Activated naive CD8-positive, alpha-beta T cell treated with anti-CD3 and anti-CD28 coated beads for 36 hours (primary cell): ENCODE measurements at places on chromosomes 7 and 10. TPM values are rescaled to one million over a fixed set of nuclear protein-coding genes. Genes with fewer than 3 reads are reported as not detected.

DNA sequence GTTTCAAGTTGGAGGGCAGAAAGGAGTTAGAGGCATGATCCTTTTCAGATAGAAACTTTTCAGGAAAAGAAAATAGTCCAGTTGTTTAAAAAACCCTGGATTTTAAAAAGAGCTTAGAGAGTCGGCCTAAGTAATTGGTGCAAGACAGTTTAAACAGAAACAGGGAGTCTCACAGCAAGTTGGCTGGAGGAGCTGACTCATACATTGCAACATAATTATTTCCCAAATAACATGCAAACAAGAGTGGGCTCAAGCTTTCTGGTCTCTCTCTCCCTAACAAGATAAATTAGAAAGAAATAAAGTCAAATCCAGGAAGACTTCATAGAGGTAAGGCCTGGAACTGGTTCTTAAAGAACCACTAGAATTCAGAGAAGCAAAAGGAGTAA is 100.3 kb upstream of the AGBL3 start:
- H3K4me3 ChIP-seq: no peak overlapping the region
- H3K4me1 ChIP-seq: peaks cover 20% of the 10 kb centered on the region
- H3K27me3 ChIP-seq: peaks cover under 1% of the 10 kb centered on the region
- no peaks in the 10 kb centered on the region for H3K36me3 ChIP-seq

DNA sequence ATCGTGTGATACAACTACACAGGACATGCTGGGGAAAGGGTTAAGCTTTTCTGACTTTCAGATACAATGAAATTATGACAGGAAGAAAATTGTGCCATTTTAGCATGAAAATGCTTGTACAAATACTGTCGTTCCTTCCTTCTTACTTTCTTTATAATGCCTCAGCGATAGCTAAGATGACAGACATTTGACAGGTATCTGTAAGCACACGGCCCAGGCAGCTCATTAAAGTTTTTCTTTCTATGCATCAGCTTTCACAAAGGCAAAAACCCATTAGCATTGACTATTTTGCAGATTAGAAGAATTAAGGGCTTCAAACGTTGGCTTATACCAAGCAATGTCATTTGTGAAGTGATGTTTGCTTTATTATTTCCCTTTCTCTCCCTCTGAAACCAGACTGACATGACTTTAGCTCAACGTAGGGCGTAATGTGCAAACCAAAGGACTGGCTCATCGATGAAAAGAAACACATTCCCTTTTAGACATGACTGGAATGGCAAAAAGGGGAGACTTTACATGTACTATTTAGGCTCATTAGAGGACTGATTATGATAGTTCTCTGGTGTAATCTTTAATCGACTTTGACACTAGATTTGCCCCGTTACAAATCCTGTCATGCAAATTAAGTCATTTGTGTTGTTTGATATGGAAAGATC is 258.4 kb upstream of the SP8 start:
- H3K4me3 ChIP-seq: no peak overlapping the region
- no peak for DNase-seq
- no peaks in the 10 kb centered on the region for H3K27me3 ChIP-seq
- H3K4me1 ChIP-seq: no peaks in the 10 kb centered on the region
- no peaks in the 10 kb centered on the region for H3K36me3 ChIP-seq

DNA sequence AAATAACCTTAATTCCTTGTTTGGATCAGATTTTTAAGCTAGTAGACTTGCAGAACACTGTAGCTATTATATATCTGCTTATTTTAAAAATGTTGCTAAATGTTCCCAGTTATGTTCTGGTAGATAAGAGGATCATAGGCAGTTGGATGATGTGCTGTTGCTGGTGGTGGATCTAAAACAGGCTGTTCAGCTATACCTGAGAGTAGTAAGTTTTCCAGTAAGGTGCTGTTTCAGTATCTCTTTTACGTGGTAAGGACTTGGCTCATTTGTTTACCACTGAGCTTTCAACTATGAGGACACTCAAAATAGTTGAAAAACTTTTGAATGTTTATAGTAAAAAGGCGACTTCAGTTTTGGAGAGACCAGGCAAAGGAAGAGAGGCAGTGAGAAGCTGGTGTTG is 180.9 kb downstream of the CDK14 start:
- no peak for DNase-seq
- H3K4me3 ChIP-seq: no peak overlapping the region
- no peak overlapping the region for H3K27ac ChIP-seq
- H3K27me3 ChIP-seq: no peaks in the 10 kb centered on the region
- no peaks in the 10 kb centered on the region for H3K36me3 ChIP-seq

PSMG3 gene
- 55.1 TPM for total RNA-seq

SCART1 gene
- 0.28 TPM for total RNA-seq

ANKRD22 gene
- total RNA-seq: not detected

DLG5 gene
- 2.1 TPM for total RNA-seq
